ENCODE measurements at places on chromosomes 13 and 19.

GRCh38 chr19:48689449-48689848 lies 6.3 kb upstream of the FUT2 start:
- no peak for DNase-seq

DNA sequence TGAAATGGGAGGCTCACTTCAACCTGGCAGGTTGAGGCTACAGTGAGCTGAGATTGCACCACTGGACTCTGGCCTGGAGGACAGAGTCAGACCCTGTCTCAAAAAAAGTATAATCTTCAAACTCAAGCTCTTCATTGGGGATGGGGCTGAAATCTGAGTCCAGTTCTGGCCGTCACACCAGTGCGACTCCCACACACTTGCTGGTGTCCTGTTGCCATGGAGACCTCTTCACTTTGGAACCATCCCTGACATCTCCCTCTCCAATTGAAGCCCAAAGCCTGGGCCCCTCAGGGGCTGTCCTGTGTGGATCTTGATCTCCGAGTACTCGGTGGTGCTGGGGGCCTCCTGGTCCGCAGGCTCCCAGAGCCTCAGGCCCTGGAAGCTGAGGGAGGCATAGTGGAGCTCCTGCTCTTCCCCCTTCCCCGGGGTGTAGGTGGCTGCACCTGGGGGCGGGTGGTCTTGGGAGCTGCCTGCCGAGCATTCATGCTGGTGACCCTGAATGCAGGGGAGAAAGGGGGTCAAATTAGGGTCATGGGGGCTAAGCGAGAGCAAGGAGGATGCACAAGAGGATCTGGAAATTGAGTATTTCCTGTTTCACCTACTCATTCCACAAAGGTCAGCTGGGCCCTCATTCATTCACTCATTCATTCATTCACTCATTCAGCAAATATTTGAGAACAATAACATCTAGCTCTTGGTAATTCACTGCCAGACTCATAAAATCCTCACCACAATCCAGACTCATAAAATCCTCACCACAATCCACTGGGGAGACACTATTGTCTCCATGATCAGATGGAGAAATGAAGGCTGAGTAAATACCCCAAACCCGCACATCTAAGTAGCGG lies 11.0 kb downstream of the SIGLEC11 start:
- no peak for DNase-seq

- DNase-seq, result no peak
These were observed 3.9 kb upstream of the B9D2 start for GRCh38 chr19:41367848-41368301.

- no peak for DNase-seq
These were observed 75.6 kb downstream of the CDADC1 start for GRCh38 chr13:49323344-49323743.
